NCI-H774 (cell line): ENCODE measurements at places on chromosomes 5 and 9.
A peak's percentile ranks its signal among the peaks of the same experiment; 100 is the strongest.

GRCh38 chr5:38809388-38810359 is 36.1 kb upstream of the OSMR start:
- DNase-seq, result peak; percentile 73

DNA sequence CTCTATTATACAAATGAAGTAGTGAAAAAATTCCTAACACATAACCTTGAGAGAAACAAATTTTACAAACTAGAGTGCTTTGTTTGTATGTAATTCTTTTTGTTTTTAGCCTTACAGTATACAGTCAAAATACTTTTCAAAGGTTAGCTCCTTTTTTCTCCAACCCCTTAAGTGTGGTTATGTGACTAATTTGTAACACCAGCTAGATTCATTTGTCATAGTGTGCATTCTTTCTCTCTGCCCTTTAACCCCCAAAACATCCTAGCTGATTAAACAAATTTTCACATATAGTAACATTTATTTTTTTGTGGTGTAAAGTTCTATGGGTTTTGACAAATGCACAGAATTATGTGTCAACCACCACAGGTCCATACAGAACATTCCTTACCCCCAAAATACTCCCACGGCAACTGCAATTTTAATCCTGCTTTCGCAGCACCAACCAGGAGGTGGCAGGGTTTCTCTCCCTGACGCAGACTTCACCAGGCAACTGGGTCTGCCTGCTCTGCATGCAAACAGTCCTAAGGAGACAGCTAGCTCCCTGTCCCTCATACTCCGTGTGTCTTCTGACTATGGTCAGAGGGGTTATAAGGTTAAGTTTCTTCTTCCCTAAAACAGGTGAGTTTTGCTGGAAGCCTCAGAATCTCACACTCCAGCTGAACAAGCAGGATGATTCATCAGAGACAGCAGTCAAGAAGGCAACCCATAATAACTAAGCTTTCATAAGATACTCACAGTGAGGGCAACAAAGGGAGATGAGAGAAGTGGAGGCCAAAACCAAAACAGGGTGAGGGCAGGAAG is 44.5 kb upstream of the NR5A1 start:
- peak; percentile 38 for DNase-seq

GRCh38 chr9:135478829-135479468 is 633 bp upstream of the PPP1R26 start:
- DNase-seq, result peak; percentile 27

- no peak for DNase-seq
Observed at GRCh38 chr9:7906783-7907550, 107.4 kb upstream of the DMAC1 start.

DNA sequence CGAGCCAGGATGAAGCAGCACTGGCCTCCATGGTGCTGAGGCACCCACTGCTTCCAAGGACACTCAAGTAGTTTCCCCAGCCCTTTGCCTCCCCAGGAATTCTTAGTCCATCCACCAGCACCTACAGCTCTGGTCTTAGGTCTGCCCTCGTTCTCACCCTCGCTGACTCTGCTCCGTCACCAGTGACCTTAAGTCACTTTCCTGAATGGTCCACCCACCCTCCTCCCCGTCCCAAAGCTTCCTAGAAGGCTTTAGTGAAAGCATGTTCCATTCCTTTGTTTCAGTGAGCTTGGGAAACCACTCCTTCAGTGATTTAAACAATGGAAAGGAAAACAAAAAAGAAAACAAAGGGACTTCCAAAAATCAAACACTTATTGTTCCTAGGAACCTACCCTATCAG is 54.6 kb upstream of the MAP3K1 start:
- no peak for DNase-seq

DNA sequence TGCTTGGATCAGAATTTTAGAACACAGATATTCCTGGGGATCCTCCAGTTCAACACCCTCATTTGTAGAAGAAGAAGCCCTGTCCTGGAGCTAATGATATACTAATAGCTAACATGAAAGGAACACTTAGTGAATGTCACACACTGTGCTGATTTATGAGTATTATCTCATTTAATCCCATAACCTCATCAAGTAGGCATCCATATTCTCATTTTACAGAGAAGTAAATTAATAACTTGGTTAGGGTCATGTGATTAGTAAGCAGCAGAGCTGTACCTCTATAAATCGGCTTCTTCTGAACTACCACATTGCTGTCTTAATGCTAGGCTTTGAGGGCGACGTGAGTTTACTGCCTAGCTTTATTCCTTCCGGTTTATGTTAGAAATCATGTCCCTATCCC is 6.0 kb downstream of the TTC23L start:
- no peak for DNase-seq

DNA sequence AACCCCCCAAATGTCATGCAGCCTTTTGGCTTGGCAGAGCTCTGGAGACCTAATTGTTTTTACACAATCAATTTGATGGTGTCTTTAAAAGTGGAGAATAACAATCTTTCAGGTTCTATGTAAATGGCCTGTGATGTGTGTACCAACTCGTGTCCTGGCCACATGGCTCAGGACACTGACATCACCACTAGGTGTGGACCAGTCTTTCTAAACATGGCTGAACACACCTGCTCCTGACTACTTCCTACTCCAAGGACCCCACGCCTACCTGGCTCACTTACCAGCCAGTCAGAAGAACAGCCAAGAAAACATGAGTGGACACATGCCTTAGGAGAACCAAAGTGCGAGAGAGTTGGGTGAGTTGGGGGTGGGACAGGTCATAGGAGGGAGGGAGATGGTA is 71.2 kb downstream of the WDR41 start:
- no peak for DNase-seq

DNA sequence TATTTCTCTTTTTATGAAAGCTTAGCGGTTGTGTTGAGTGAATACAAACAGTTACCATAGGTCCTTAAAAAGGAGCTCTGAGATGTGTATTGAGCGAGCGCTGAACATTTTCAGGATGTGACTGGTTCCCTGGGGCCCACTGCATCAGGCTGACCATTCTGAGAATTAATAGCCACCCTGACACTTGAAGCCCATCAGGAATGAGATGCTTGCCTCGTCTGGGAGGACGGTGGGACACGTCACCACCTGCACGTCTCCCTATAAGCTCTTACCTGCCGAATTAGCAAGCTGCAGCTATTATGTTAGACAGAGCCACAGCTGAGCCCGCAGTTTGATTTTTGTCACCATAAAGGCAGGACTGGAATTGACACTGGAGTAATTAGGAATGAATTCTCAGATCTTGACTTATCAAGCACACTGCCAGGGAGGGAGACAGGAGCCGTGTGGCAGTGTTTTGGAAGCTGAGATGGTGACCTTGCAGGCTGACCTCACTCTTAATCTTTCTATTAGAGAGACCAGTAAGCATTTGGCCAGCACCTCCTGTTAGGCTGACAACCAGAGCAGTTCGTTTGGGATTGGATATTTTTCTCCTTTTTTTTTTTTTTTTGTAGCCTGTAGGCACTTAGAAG is 373.1 kb upstream of the WWC1 start:
- DNase-seq, result no peak

DNA sequence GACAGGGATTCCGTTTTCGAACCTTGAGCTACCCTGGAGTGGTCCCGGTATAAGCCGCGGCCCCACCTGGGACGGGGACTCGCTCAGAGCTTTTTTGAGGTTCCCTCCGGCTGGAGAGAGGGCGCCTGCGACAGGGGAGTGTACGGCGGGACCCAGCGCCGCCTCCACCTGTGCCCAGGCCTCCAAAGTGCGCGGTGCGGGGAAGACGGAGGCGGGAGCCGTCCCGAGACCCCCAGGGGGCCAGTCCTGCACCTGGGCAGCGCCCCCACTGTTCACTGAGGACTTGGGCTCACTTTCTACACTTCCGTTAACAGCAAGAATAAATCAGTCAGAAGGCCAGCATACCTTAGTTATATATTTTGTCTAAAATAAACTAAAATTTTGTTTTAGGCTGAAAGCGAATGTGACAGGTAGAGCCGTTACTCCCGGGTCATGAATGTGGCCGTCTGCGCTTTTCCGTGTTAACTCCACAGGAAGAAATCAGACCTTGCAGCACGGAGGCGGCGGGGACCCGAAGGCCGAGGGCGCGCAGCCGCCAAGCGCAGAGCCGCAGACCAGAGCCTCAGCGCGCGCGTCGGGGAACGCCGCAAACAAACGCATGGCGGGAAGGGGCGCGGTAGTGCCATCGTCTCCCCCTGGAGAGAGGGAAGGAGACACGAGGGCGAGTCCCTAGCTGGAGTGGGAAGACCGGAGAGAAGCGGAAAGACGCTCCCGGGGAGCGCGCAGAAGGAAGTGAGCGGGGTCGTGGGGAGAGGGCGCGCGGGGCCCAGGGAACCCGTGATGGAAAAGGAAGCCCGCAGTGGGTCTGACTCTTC is 14.1 kb downstream of the TRIM7 start:
- DNase-seq, result no peak
